Stimulated activated CD8-positive, alpha-beta memory T cell treated with anti-CD3 and anti-CD28 coated beads, Interleukin-15, amount 100 ng/mL, for 1 hour (primary cell): ENCODE measurements at places on chromosomes 1 and 21.

DNA sequence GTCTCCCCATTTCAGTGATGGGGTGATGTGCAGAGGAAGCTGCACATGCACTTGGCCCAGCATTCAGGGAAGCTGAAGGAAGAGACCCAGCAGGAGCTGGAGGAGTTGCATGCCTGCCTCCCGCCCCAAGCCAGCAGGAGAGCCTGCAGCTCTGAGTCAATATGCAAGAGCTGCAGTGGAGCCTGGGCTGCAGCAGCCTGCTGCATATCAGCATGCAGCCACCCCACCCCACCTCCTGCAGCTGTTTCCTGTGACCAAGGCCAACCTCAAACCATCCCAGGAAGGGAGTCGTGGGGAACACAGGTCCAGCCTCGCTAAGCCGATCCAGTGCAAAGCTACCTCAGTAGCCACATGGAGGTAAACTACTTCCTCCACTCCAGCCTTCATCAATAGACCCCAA lies 18.9 kb downstream of the AGT start:
- DNase-seq = no peak

DNA sequence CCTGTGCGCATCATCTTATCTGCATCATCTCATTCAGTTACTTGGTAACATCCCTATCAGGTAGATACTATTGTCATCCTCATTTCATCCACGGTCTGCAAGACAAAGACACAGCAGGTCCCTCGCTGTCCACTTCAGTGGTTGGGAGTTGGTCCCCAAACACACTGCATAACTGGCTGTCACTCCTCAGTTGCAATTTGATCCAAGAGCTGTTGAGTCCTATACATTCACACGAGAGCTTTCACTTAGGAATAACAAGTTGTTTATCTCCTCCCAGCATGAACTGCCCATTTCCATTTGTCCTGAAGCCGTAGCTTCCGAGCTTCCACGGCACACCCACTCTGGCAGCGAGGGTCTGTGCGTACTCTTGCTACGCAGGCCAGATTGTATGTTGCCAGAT lies 472.0 kb downstream of the CAMTA1 start:
- DNase-seq = no peak

DNA sequence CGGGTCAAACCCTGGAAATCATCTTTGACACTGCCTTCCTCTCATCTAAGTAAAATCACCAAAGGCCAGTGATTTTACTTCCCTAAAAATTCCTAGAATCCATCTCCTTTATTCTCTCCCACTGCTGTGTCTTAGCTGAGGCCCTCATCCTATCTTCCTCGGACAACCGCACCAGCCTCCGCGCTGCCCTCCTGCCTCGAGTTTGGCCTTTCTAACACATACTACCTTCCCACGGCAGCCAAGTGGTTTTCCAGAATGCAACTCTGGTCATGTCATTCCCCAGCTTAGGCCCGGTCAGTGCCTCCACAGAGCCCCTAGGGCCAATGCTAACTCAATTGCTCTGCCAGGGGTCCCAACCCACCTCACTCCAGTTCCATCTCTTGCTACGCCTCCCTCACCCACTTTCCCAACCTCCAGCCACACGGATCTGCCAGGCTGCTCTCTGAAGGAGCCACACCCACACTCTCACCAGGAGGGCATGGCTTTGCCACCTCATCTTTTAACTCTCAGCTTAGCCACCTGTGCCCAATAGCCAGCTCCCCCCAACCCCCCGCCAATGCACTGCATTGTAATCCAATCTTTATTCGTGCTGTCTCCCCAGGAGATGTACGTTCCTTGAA lies 6.8 kb downstream of the TMEM9 start:
- DNase-seq = no peak

- DNase-seq = no peak
These were observed 22.0 kb downstream of the GFI1 start for GRCh38 chr1:92464588-92465255.

DNA sequence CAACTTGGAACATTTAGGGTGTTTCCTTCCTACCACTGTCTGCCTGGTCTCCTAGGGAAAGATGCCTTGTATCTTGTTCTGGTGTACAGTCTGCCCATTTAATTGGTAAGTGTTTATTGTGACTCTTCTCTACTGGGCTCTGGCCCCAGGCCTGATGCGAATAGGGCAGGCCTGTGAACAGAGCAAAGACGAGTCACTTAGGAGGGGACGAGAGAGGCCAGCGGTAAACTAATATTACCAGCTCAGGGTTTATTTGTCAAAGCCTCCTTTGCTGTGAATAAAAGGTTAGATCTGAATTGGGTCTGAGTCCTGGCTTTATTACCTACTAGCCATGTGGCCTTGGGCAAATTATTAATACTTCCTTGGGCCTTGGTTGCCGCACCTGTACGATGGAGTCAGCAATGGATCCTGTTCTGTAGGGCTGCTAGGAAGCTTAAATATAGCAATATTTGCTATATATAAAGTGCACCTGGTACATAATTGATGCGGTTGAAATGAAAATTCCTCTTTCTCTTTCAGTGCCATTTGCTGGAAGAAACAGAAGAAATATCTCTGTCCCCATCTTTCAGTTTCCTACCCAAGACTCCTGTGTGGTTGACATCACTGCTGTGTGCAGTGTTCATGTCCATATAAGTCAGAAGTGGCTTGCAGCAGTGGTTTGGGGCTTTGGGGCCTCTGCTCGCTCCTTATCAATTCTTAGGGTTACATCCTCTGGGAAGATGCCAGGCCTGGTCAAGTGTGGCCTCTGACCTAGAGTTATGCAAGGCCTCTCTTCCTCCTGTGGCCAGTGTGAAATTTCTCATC lies 32.4 kb downstream of the MAPKAPK2 start:
- no peak for DNase-seq

DNA sequence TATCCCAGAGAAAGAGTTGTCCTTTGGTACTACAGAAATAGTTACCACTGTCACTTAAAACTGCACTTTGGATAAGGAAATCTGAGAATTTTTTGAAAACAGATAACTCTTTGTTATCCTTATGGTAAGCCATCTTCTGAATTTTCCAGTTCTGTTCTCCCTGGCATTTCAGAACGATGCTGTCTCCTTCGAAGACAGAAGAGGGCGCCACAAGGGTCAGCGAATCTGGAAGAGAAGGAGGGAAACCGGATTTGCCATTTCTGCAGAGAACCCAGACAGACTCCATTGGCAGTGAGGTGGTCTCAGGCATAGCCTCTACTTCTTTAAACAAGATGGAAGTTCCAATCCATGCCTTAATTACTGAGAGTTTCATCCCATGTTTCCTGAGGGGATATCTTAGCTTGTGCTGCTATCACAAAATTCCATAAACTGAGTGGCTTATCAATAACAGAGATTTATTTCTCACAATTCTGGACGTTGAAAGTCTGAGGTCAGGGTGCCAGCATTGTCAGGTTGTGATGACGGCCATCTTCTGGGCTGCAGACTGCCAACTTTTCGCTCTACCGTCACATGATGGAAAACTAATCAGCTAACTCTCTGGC lies 6.4 kb downstream of the FCRL2 start:
- no peak for DNase-seq

- DNase-seq = no peak
These were observed 10.7 kb downstream of the RAB42 start for GRCh38 chr1:28602536-28603439.

GRCh38 chr1:20358761-20359263 lies 68.1 kb downstream of the VWA5B1 start:
- DNase-seq = no peak

- no peak for DNase-seq
These were observed 39.9 kb downstream of the ENAH start for GRCh38 chr1:225613006-225613405.

DNA sequence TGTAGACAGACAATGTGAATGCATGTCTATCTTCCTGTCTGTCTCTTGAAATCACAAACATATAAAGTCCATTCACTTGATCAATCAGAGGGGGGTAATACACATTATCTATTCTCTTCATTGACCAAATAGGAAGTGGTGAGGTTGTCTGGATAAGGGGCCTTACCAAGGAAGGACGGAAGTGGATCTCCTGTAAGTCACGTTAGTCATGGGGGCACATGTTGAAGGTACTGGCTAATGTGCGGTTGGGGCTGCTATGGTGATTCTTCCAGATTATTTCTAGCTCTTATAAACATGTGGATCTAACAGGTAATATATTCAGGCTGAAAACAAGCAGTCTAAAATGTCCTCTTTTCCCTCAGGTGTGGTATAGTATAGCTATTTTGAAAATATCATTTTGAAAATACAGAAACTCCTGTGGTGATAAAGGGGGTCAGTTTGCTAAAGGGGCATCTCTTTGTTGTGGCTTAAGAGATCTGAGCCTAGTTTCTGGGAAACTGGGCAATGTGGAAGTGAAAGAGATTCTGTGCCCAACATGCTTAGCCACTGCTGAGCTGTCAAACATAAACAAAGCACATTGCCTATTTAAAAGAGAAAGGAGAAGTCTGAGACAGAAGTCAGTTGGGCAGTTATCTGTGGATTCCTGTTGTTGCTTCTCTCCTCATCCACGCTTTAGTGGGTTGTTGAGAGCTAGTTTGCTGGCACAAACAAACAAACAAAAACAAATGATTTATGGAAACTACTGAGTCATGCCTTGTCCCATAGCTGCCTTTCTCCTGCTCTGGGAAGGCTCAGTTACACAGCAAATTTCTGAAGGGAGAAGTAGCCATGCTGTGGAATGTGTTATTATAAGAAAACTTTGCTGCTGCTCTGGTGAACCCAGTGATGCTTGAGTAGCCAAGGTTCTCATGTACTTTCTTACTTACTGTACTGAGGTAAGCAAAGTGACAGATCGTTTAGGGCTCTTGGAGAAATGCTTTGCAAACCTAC lies 166.9 kb downstream of the HLX start:
- DNase-seq = no peak

DNA sequence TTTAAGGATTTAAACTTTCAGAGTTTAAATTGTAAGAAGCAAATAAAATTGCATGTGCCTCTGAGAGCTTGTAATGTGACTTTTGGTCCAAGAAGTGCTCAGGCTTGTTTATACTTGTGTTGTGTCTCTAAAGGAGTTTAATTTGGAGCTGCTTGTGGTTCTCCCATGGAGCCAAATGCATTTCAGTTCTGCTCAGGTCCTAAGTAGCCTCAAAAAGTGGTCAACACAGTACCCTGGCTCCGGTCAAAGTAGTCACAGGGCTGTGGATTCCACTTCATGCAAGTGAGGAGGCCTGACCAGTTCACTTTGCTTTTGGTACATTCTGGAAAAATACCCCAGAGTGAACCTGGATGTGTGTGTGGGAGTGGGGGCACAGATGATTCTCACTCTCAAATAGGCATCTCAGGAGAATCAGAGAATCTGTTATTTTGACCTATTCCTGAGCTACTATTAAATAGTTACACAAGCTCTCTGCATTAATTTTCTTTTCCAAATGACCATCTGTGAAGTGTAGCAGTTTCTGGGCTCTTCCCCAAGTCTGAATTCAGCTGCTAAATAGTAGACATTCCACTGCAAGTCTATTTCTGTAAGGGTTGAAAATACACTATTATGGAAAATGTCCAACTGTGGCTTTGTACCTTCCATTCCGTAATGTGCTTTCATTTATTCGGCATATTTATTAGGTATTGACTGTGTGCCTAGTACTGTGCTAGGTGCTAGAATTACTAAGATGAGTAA lies 31.7 kb upstream of the AGO1 start:
- no peak for DNase-seq

- DNase-seq = no peak
These were observed 85.3 kb upstream of the GPR88 start for GRCh38 chr1:100452641-100453040.

- no peak for DNase-seq
These were observed 264.2 kb downstream of the NPHP4 start for GRCh38 chr1:5727871-5728643.

DNA sequence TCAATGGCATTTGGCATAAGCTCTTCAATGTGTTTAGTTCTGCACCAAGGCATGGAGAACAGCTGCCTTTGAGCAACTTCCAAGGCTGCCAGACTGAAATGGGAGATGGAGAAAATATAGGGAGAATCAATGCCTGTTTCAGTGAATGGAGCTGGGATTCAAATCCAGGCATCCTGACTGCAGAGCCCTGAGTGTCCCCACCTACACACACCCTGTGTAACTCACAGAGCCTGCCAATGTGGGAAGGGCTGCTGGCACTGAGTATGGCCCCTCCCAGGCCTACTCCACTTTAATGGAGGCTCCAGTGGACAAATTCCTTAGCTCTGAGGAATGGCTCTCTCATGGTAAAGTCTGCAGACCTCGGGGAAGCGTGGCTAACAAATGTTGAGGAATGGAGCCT lies 145.6 kb upstream of the TNR start:
- DNase-seq = no peak

DNA sequence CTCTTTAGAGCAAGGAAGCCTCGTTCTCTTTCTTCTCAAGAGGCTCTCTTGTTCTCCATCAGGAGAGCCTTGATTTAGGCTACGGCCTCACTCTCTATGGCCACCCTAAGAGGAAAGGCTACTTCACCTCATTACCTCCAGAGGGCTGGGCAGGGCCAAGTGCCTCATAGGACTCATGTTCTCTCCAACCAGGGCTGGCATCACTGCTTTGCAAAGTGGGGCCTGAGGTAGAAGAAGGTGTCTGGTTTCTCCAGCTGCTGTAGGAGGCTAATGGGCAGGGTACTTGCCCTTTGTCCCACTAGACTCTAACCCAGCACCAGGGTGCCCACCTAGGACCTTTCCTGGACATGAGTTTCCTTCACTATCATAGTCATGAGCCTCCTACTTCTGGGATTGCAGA lies 2.1 kb upstream of the ATXN7L2 start:
- DNase-seq = no peak

DNA sequence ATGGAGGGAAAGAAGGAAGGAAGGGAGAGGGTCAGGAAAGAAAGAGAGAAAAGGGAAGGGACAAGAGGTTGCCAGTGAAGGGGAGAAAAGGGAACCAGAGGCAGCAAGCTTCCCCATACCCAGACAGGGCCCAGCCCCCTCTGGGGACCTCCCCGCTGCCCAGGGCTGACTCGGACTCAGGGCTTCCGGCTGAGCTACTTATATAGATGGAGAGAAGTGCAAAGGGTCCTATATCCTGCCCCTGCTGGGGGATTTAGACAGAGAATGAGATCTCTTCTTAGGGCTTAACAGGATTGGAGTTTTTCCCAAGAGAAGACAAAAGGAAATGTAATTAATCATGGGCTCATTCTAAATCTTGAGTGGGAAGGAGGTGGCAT lies at the start of gene ETV3L:
ETV3L (minus strand) TSS at position 176 of the 377 bp plus-strand sequence. CDS start 285 bp downstream, outside the sequence.
- no peak for DNase-seq

GRCh38 chr1:15522551-15522950 lies 1.5 kb downstream of the CASP9 start:
- DNase-seq = no peak

GRCh38 chr1:65946376-65946775 lies 153.7 kb downstream of the PDE4B start:
- no peak for DNase-seq
